ENCODE measurements at places on chromosomes 11 and 22.

GRCh38 chr11:28963187-28963586 lies 855.0 kb downstream of the METTL15 start:
- no peak for DNase-seq

DNA sequence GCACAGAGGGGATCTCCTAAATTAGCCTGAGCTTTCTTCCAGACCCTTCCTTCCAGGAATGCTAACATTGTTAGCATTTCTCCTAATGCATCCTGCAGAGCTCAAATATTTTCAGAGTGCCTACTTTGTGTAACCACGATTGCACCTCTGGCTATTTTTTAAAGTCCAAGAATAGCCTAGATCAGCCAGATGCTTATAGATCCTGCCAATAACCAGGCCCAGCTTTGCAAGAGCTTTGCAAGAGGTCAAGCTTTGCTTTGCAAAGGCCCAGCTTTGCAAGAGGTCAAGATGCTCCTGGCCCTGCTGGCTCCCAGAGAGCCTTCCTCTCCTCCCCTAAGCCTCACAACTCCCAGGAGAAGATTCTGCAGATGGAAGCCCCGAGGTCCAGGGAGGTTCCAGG lies 491.9 kb downstream of the MN1 start:
- no peak for DNase-seq

DNA sequence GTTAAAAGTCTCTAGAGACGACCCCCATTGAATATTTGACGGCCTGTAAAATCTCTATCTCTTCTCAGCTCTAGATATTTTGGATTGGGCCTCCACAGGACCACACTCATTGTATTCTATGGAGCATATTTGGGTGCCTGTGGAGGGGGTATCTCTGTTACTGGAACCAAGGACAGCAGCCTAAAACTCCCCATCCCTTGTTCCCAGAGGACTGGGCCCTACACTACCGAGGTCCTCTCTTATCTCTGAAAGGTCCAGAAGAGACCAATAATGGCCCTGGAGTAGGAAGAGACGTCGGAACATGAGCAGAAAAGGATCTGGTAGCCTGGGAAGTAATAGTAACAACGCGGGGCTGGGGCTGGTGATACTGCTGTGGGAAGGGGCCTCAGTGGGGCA lies 542 bp downstream of the HPS4 start:
- no peak for DNase-seq

DNA sequence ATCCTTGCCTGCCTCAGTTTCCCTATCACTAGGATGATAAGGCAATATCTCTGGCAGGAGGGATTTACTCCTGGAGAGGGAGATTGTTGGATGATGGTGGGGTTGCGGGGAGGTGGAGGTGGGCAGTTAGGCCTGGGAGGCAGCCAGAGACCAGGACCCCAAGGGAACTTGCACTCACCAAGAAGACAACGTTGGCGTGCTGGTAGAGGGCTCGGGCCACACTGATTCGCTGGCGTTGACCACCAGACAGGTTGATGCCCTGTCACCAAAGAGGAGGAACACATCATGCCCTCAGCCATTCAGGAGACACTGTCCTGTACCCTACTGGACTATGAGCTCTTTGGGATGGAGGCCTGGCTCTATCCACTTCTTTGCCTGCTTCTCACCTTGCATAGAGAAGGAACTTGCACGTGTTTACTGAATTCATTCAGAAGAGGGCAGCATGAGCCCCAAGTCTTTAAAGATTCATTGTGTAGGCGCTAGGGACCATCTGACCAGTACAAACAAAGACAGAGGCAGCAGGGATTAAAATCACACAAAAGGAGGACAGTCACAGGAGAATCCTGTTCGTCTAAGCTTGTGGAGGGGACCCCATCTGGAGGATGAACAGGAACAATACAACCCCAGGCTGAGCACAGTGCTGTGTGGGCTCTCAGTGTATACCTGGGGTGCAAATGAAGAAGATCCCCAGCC lies 24.2 kb upstream of the KCNJ11 start:
- no peak for DNase-seq

DNA sequence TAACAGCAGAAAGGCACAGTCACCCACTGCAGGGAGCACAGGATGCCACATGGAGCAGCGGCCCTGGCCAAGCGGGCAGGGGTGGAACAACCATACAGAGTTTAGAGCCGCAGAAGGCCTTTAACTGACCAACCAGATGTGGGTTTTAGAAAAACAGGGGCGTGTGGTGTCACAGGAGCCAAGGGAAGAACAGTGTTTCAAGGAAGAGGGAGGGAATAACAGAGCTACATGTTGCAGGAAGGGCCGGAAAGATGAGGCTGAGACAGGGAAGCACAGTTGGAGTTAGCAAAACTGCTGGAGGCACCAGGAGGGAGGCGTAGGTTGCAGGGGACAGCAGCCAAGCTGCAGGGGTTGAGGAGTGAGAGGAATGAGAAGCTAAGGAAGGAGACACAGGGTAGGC lies 7.8 kb upstream of the NAA40 start:
- no peak for DNase-seq

GRCh38 chr11:5038341-5038740 lies 8.0 kb upstream of the OR52J3 start:
- DNase-seq, result no peak
